Activated CD8-positive, alpha-beta T cell treated with anti-CD3 and anti-CD28 coated beads for 36 hours (primary cell): ENCODE measurements at places on chromosomes 4 and X.

DNA sequence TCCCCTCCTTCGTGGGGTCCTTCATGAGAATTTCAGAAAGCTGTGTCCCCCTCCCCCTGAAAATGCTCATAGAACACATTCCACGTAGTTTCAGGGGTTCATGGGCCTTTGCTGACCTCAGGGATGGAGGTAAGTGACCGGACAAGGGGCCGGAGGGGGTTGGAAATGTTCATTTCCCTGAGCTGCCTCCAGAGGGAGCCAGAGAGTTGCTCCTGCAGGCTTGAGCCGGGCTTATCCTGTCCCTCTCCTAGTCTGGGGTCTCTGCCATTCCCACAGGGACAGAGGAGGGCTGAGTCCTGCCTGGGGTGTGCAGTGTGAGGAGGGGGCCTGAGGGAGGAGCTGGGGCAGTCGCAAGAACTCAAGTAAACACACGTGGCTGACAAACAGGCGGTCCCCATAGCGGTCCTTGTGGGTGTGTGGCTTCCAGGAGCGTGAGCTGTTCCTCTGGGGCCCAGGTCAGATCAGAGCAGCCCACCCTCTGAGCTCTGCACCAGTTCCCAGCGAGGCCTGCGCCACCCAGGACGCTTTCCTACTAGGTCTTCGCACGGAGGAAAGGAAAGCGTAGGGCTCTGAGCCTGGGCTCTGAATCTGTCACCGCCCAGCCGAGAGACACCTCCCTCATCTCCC lies 62.5 kb downstream of the WFS1 start:
- DNase-seq: peak; percentile 27

GRCh38 chrX:118823263-118824172 lies at the start of gene ZCCHC12:
Gene ZCCHC12, plus strand, starts transcription at chrX:118823824. Its CDS starts 1,421 bp downstream, at chrX:118825245.
- peak; percentile 59 for DNase-seq

GRCh38 chr4:7067126-7067451 lies 775 bp downstream of the GRPEL1 start:
- no peak for DNase-seq

- no peak for DNase-seq
These were observed 18.3 kb upstream of the HTRA3 start for GRCh38 chr4:8251110-8251883.

DNA sequence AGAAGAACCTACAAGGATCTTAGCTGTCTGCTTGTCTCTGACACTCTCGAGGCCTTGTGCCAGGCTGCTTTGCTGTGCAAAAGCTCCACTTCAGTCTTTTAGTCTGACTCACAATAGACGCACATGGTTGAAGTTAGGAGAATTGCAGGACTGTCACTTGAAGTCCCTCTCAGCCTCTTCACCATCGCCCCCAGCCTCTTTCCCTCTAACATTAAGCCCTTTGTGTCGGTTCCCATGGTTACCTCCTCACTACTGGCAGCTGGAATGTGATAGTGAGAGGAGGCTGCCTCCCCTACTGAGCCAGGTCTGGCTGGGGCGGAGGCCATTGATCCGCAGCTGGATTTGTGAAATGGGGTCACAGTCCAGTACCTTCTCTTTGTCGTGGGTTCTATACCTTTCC lies 201.8 kb downstream of the SOWAHB start:
- DNase-seq: no peak

DNA sequence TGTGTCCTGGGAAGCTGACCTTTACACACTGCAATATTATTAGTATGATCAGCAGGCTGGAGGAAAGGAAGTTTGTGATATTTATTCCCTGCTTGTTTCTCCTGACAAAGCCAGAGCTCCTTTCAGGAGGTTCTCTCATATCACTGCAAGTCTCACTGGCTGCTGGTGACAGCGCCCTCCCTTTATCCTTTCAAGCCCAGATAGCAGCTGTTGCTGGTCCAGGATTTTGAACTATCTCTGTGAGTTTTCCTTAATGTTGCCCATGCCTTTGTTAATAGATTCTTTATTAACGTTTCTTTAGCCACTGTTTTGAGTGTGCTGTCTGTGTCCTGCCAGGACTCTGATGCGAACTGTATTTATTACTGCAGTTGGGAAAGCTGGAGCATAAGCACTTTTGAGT lies 518.7 kb downstream of the C4orf33 start:
- no peak for DNase-seq

DNA sequence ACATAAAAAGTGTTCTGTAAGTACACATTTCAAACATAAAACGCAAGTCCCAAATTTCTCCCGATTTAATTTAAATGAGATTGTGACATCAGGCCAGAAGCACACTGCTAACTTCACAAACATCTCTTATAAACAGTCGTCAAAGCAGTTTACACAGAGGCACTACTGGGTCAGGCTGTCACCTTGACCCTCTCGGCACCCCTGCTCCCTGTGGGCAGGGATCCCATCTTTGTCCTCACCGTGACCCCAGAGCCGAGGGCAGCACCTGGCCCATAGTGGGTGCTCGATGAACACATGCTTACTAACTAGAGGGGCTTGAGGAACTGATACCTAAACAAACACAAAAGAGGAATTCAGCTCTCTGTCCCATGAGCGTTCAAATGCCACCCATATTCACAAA lies 22.2 kb downstream of the QDPR start:
- no peak for DNase-seq

- DNase-seq: no peak
These were observed 13.0 kb upstream of the MCF2 start for GRCh38 chrX:139720979-139721378.

GRCh38 chrX:131789664-131790063 lies 233.4 kb upstream of the STK26 start:
- DNase-seq: no peak

GRCh38 chr4:103934178-103934789 lies 214.5 kb upstream of the TACR3 start:
- DNase-seq: peak; percentile 10

DNA sequence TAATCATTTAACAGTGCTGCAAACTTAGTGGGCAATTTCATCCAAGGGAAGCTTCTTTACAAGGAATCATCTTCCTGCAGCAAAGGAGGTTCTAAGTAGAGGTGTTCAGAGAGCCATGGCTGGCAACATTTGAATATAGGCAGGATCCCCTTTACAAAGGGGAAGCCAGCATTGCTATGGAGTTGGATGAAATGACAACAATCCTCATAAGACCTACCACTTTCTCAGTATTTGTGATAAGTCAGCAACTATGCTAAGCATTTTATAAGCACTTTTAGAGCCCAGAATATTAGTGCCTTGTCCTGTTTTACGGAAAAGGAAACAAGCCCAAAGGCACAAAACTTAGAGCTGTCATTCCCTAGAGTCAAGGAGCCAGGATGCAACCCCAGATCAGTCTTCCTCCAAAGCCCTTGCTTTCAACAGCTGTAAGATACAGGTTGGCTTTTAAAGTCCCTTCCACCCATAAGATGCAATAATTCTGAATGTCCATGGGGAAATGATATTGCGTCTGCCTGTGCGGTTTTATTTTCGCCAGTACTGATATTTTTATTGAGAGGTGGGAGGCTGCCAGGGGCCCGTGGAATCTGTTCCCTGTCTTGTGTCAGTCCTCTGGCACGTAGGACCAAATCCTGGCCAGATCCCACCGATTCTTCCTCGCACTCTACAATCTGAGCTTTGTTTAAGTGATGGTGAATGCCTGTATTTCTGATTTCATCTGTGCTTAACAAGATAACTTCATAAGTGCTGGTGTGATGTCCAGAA lies 59.1 kb downstream of the SMIM20 start:
- DNase-seq: no peak

GRCh38 chr4:168221301-168221700 lies 97.3 kb downstream of the DDX60 start:
- DNase-seq: no peak

GRCh38 chrX:37349221-37350033 lies at the start of gene PRRG1:
Gene PRRG1, plus strand, starts transcription at chrX:37349364. Its CDS starts 56,886 bp downstream, at chrX:37406250.
- no peak for DNase-seq

GRCh38 chrX:153644356-153645125 lies 2.5 kb upstream of the DUSP9 start:
- no peak for DNase-seq

GRCh38 chr4:26819478-26820095 lies 41.1 kb upstream of the STIM2 start:
- no peak for DNase-seq
